Activated CD8-positive, alpha-beta T cell treated with anti-CD3 and anti-CD28 coated beads for 36 hours (primary cell): ENCODE measurements at places on chromosomes 2 and 18. TPM values are rescaled to one million over a fixed set of nuclear protein-coding genes. Genes with fewer than 3 reads are reported as not detected.

DNA sequence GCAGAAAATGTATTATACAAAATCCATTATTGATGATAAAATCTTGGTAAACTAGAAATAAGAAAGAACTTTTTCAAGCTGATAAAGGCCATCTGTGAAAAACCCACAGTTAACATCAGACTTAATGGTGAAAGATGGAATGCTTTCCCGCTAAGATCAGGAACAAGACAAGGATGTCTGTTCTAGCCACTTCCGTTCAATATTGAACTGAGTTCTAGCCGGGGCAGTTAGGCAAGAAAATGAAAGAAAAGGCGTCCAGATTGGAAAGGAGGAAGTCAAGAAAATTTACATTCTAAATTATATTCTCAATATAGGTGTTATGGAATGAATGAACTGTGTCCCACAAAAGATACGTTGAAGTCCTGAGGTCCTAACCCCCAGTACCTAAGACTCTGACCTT, 39.1 kb upstream of the DTNB start:
- H3K4me1 ChIP-seq, result peaks cover 8% of the 10 kb centered on the region
- no peaks in the 10 kb centered on the region for H3K36me3 ChIP-seq
- H3K27ac ChIP-seq, result no peak overlapping the region
- no peak for DNase-seq
- peaks cover 12% of the 10 kb centered on the region for H3K27me3 ChIP-seq
- H3K4me3 ChIP-seq, result no peak overlapping the region

SLC35G4 gene
- not detected for total RNA-seq

GRCh38 chr2:14148216-14148615, 484.3 kb upstream of the LRATD1 start:
- no peak overlapping the region for H3K4me3 ChIP-seq
- no peaks in the 10 kb centered on the region for H3K4me1 ChIP-seq
- no peaks in the 10 kb centered on the region for H3K36me3 ChIP-seq
- H3K27ac ChIP-seq, result no peak overlapping the region
- no peak for DNase-seq

DNA sequence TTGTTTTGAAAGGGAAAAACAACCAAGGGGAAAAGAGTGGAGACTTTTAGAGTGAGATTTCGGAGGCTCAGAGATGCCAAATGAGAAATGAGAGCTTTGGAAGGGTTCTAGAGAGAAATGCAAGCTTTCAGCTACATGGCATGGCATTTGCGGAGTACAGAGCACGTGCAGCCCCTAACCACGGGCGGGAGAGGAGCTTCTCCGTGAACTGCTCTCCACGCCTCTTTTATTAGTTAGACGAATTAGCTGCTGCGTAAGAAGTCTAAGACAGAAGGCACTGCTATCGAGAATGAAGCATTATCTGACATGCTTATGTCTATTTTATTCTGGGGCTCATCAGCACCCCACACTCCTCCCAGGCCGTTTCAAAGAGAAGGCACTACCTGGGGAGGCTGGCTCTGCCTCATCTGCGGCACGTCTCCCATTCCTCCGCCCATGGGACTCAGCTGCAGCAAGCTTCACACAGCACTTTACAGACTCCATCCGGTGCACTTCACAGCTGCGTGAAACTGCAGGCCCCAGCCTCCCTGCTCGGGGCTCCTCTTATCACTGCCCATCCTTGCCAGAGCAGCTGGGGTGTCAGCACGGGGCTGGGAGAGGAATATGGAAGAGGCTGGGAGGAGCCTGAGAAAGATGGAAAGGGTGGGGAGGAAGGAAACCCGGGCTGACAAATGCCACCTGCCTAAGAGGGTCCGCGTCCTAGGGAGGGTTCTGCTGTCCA, 207.3 kb upstream of the APCDD1 start:
- H3K4me3 ChIP-seq, result no peak overlapping the region
- DNase-seq, result no peak
- H3K27ac ChIP-seq, result no peak overlapping the region
- no peaks in the 10 kb centered on the region for H3K27me3 ChIP-seq
- H3K4me1 ChIP-seq, result no peaks in the 10 kb centered on the region

DNA sequence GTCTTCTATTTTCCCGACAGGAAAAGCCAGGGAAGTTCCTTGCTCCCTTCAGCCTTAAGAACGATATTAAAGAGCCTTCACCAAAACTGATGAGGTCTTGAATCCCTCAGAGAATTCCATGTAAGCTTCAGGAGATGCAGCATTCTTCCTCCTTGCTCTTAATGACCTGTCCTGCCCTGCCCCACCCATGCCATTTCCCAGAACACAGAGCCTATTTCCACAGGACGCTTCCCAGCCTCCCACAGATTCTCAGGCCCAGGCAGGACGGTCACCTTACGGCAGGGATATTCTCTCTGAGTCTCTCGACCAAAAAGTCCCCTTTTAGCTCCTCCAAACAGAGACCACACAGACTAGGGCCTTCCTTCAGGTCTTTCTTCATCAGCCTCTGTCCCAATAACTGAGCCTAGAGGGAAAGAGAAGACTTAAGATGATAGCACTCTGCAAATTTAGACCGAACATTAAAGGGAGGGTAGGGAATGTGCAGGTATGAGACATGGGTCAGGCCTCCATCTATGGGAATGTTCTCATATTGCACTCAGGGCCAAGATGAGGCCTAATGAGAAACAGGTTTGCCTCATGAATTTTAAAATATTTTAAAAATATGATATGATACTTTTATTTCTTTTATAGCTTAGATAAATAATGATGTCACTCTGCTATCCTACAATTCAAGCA, 62.1 kb downstream of the COBLL1 start:
- H3K4me1 ChIP-seq, result no peaks in the 10 kb centered on the region
- DNase-seq, result no peak
- H3K4me3 ChIP-seq, result no peak overlapping the region

DUSP2 gene
- 311 TPM for total RNA-seq

DNA sequence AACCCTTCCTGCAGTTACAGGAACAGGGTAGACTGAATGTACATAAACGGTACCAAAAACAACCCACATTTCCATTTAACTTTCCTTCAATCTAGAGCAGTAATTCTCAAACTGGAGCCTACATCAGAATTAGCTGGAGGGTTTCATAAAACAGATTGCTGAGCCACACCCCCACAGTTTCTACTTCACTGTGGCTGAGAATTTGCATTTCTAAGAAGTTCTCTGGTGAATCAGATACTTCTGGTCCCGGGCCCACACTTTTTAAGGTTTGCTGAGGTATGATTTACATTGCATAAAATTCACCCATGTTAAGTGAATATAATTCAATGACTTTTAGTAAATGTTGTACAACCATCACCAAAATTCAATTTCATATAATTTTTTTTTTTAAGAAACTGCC, 113.7 kb downstream of the SRBD1 start:
- peaks cover 37% of the 10 kb centered on the region for H3K4me1 ChIP-seq
- no peak overlapping the region for H3K4me3 ChIP-seq
- H3K27me3 ChIP-seq, result no peaks in the 10 kb centered on the region
- peak; percentile 74 for DNase-seq

- no peaks in the 10 kb centered on the region for H3K27me3 ChIP-seq
- no peak overlapping the region for H3K27ac ChIP-seq
- DNase-seq, result peak; percentile 22
- H3K36me3 ChIP-seq, result peaks cover 18% of the 10 kb centered on the region
- no peak overlapping the region for H3K4me3 ChIP-seq
- peaks cover 34% of the 10 kb centered on the region for H3K4me1 ChIP-seq
Measured at GRCh38 chr18:21593540-21594257, 6.8 kb downstream of the ESCO1 start.

OR6B2 gene
- not detected for total RNA-seq

DNA sequence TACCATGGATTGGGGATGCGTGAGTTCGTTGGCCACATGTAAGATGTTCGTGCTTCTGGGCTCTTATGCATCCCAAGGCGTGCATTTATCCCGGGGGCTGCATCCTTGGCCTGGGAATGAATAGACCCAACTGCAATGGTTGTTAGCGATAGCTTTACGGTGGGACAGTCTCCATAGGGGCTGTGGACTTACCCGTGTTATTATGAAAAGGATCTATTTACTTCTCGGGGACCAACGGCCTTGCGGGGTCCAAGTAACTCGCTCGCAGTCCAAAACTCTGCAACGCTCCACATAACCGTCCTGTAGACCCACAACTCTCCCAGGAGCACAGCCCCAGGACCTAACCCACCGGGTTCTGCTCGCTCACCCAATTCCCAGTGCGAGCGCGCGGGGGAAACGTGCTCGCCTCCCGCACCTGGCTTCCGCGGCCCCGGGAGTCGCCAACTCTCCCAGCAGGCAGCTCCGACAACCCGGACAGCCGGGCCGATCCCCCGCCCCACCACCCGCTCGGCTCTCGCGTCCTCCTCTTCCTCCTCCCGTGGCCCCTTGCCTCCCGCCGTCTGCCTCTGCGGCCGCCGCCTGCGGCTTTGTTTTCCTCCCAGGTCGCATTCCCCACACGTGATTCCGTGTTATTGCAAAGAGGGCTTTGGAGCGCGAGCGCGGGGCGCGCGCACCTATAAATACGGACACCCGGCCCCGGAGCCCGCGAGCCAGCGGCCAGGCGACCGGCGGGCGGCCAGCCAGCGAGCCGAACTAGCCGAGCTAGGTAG, at the start of gene CABLES1:
Gene CABLES1 (plus strand): TSS at position 706 of the 770 bp plus-strand sequence. CDS start 278 bp downstream, outside the sequence.
- H3K27me3 ChIP-seq, result peaks cover 46% of the 10 kb centered on the region
- H3K4me3 ChIP-seq, result peak within 1 kb of the TSS; percentile 72
- H3K27ac ChIP-seq, result no peak within 1 kb of the TSS
- peaks cover 10% of the 10 kb centered on the region for H3K4me1 ChIP-seq

DNA sequence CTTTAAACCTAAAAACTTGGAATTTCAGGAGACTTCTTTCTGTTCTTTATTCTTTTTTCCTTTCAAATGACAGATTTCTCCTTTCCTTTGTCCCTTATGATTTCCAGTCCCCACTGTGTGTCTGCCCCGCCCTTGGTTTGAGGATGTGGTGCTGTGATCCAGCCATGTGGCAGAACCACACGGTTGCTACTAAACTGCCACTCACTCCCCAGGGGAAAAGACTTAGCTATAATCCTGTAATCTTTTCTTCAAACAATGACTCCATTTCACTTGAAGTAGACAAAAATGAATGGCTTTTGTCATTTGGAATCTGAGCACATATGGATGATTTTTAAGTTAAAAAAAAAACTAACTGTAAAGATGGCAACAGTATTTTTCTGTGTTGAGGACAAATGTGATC, 76.2 kb upstream of the STAM2 start:
- no peaks in the 10 kb centered on the region for H3K36me3 ChIP-seq
- no peak overlapping the region for H3K27ac ChIP-seq
- peaks cover 4% of the 10 kb centered on the region for H3K27me3 ChIP-seq
- no peak for DNase-seq

- H3K27ac ChIP-seq, result no peak overlapping the region
- no peak for DNase-seq
- H3K4me3 ChIP-seq, result no peak overlapping the region
- H3K4me1 ChIP-seq, result no peaks in the 10 kb centered on the region
Measured at GRCh38 chr18:26768385-26768784, 97.1 kb downstream of the AQP4 start.

GRCh38 chr2:9836517-9836916, 6.8 kb upstream of the TAF1B start:
- H3K36me3 ChIP-seq, result no peaks in the 10 kb centered on the region
- peaks cover 7% of the 10 kb centered on the region for H3K27me3 ChIP-seq
- H3K27ac ChIP-seq, result no peak overlapping the region

DNA sequence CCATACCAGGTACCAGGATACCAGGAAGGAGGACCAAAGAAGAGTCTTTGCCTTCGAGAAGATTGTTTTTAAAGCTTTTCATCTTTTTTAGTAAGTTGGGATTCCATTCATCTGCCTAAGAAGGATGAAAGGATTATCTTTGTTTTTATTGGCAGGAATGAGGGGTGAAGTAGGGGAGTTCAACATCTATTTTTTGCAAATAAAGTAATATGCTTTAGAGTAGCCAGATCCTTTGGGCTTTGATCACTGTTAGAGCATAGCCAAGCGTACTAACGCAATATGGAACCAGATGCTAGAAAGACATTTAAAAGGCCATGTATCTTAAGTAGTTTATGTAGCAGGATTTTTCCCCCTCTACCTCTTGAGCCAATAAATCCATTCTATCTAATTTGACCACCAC, 133.0 kb downstream of the PRPF40A start:
- H3K27me3 ChIP-seq, result peaks cover 7% of the 10 kb centered on the region
- no peak overlapping the region for H3K4me3 ChIP-seq
- no peaks in the 10 kb centered on the region for H3K36me3 ChIP-seq
- H3K4me1 ChIP-seq, result no peaks in the 10 kb centered on the region
- no peak for DNase-seq

GRCh38 chr2:170206246-170206645, 28.3 kb downstream of the MYO3B start:
- H3K36me3 ChIP-seq, result no peaks in the 10 kb centered on the region
- H3K4me3 ChIP-seq, result no peak overlapping the region
- no peak overlapping the region for H3K27ac ChIP-seq
- H3K4me1 ChIP-seq, result no peaks in the 10 kb centered on the region
- H3K27me3 ChIP-seq, result peaks cover 8% of the 10 kb centered on the region
- DNase-seq, result no peak

DNA sequence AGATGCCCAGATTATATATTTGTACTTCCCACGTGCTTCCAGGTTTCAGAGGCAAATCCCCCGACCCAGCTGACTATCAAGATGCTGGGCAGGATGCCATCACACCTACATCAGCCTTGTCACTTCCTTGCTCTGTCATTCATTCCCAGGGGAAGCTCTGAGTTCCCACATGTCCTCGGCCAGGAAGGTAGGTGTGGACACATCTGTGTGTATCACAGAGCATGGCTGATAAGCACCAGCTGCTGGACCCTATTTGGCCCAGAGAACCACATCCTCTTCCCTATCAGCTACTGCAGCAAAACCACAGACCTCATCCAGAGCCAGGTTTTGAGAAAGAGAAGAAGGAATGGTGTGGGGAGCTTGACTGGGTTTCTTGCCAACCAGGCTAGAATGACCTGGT, 31.9 kb upstream of the ITGA6 start:
- no peak for DNase-seq
- H3K27me3 ChIP-seq, result no peaks in the 10 kb centered on the region
- H3K27ac ChIP-seq, result no peak overlapping the region
- no peaks in the 10 kb centered on the region for H3K4me1 ChIP-seq
- H3K36me3 ChIP-seq, result no peaks in the 10 kb centered on the region

POLR1A gene
- total RNA-seq, result 41.8 TPM

GRCh38 chr2:217695033-217695520, 307.7 kb downstream of the TNS1 start:
- H3K36me3 ChIP-seq, result peaks cover 11% of the 10 kb centered on the region
- no peak overlapping the region for H3K4me3 ChIP-seq
- no peaks in the 10 kb centered on the region for H3K27me3 ChIP-seq
- no peak overlapping the region for H3K27ac ChIP-seq
- peaks cover 12% of the 10 kb centered on the region for H3K4me1 ChIP-seq

DNA sequence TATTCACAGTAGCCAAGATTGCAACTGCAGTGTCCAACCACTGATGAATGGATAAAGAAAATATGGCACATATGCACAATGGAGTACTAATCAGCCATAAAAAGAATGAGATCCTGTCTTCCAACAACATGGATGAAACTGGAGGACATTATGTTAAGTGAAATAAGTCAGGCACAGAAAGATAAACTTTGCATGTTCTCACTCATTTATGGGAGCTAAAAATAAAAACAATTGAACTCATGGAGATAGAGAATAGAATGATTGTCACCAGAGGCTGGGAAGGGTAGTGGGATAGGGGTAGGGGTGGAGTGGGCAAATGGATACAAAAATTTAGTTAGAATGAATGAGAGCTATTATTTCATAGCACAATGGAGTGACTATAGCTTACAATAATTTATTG, 305.5 kb upstream of the ETAA1 start:
- H3K4me1 ChIP-seq, result no peaks in the 10 kb centered on the region
- H3K27ac ChIP-seq, result no peak overlapping the region
- no peaks in the 10 kb centered on the region for H3K36me3 ChIP-seq
- DNase-seq, result no peak
- H3K4me3 ChIP-seq, result no peak overlapping the region

CPO gene
- not detected for total RNA-seq

- peak overlapping the region; percentile 88 for H3K4me3 ChIP-seq
- no peaks in the 10 kb centered on the region for H3K27me3 ChIP-seq
- peaks cover 65% of the 10 kb centered on the region for H3K36me3 ChIP-seq
- H3K27ac ChIP-seq, result peak overlapping the region; percentile 95
- DNase-seq, result no peak
Measured at GRCh38 chr18:63317556-63317946, 2.0 kb downstream of the BCL2 start.
